ENCODE measurements at places on chromosomes 3 and 15. TPM values are rescaled to one million over a fixed set of nuclear protein-coding genes. Genes with fewer than 3 reads are reported as not detected.

The CCRL2 gene
- total RNA-seq, result 0.25 TPM

The PLCH1 gene
- total RNA-seq, result 12.0 TPM

The SEMA7A gene
- 25.8 TPM for total RNA-seq

The ACTC1 gene
- total RNA-seq, result 0.25 TPM
